GM19239 (cell line): ENCODE measurements at places on chromosomes 7 and 10.

DNA sequence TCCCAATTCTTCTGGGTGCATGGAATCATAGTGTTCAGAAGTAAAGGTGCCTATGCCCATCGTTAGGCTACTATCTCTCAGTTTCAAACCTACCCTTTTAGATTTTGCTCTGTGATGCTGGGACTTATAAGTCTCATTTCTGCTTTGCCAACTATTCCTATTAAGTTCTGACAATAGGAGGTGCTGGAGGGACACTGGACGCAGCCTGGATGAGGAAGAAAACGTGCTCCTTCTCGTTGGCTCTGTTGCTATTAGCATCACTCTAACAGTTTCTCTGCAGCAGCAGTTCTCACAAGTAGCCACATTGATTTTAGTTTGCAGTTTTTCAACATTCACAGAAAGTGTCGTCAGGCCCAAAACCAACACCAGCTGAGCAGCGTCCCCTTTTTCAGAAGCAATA, 72.4 kb downstream of the ABCC2 start:
- no peak for DNase-seq

GRCh38 chr10:120710076-120710475, 141.1 kb upstream of the WDR11 start:
- DNase-seq, result no peak

GRCh38 chr10:121956111-121957061, 18.6 kb downstream of the NSMCE4A start:
- DNase-seq, result no peak

DNA sequence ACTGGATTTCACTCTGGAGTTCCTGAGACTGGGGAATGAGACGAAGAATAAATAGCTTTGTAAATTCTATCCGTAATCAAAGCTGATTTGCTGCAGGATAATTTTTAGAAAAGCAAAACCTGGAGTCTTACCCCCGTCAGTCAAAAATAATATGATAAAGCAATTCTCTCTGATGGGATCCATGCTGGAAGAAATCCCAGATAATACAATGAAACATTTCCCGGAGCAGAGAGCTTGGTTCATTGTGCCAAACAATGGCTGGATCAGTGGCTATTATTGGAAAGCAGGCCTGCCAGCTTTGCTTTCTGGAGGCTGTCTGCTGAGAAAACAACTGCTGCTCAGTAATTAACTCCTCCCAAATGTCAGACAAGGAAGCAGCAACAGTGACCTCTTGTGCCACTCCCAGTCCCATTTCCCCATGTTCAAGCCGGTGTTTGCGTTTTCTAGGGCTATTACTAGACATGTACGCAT, 609.4 kb upstream of the PCDH15 start:
- no peak for DNase-seq

GRCh38 chr10:132799865-132800264, 13.9 kb upstream of the NKX6-2 start:
- no peak for DNase-seq

- DNase-seq, result no peak
Measured at GRCh38 chr7:30841025-30841735, 70.0 kb downstream of the MINDY4 start.

- no peak for DNase-seq
Measured at GRCh38 chr10:13091801-13092200, 8.2 kb upstream of the OPTN start.

DNA sequence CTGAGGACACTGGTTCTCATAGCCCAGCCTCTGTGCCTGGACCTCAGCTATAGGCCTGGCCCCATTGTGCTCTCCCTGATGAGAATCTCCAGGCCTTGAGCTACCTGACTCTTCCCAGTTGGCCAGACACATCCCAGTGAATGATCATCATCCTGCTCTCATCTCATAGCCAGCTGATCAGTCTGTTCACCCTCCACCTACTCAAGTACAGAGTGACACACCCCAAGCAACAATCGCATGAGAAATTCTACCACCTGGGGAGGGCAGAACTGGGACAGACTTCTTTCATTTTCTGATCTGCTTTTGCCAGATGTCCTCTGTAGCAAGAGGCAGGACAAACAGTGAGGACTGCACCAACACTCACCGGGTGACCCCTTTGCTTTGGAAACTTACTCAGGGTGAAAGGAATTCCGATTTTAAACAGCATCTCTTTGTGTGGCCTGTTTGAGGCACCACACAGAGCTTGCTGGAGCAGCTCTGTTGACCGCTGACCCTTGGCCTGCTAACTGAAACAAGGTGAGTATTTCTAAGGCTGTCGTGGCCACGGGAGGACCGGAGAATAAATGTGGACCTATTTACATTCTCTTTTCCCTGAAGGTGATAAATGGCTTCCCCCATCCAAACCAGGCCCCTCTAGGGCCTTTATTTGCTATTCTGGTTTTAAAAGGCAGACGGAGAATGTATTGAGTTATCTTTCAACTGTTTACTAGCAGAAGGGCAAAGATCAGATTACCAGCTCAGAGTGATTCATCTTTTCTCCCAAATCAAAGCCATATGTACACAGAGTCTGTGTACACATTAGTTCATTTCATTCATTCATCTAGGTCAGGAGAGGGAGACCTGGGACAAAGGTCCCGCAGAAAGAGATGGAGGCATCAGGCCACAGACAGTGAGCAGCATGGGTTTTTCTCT, 181.4 kb upstream of the TNS3 start:
- no peak for DNase-seq

DNA sequence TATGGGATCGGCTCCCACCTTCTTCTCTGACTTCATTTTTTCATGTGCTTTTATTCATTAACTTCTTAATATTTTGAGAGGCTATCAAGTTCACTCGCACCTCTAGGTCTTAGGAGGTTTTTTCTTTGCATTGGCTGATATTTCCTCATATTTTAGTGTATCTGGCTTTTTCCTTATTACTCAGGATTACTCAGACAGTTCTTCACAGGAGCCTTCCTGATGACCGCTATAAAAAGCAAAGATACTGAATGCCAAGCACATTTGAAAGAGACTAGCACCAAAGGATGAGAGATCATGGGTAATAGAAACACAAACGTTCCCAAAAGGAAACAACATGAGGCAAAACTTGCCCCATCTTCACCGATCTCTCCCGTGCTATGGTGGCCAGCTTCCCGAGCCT, 409.2 kb upstream of the KLF6 start:
- no peak for DNase-seq

DNA sequence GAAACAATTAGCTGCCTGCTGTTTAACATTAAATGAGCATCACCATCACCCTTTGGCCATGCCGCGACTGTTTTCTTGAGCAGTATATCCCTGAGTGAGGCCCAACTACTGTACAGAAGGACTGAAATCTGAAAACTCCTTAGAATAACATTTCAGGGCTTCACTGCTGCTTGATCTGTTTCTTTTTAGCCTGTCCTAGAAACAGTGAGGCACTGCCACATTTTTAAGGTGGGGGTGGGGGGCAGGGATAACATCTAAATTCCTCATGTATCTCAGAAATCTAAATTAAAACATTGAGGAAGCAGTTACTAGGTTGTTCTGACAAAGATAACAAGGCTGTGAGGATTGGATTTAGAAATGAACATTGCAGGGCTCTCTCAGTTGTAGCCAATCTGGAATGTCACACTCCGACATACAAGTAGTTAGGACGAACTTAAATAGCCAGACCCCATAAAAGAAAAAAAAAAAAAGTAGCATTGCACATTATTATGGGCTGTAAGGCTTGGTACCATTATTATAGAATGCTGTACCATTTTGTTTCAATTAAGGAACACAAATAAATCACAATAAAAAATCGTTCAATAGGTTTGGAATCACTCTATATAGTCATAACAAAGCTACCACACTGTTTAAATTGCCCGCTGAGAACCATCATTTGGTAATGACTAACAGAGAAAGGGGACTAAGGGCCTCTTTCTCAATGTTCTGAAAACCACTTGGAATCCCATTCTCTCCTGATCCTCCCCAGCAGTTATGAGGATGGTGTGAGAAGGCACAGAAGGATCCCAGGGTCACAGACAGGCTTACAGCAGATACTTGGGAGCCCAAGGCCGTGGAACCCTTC, 256.1 kb downstream of the INHBA start:
- no peak for DNase-seq

GRCh38 chr10:89373916-89374711, 3.7 kb upstream of the IFIT1B start:
- DNase-seq, result no peak

- no peak for DNase-seq
Measured at GRCh38 chr10:117936566-117936965, 110.2 kb downstream of the RAB11FIP2 start.

GRCh38 chr7:106294334-106294733, 9.6 kb upstream of the NAMPT start:
- DNase-seq, result no peak

DNA sequence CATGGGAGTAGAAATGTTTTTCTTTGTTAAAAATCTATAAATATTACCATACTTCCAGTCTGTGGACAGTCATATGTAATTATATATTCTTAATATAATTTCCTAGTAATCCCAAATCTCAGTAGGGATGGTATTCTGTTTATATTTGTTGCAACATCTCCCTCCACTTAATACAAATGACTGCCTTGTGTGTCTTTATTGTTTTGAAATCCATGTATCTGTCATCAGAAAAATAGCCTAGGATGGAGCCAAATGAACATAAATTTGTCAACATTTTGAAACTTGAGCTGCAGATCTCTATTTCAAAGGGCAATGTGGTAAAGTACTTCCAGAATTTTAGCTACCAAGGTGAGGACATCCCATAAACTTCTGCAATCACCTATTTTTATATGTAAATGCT, 290.7 kb downstream of the TSPAN12 start:
- DNase-seq, result no peak

GRCh38 chr10:31508882-31509281, 189.9 kb downstream of the ZEB1 start:
- no peak for DNase-seq

DNA sequence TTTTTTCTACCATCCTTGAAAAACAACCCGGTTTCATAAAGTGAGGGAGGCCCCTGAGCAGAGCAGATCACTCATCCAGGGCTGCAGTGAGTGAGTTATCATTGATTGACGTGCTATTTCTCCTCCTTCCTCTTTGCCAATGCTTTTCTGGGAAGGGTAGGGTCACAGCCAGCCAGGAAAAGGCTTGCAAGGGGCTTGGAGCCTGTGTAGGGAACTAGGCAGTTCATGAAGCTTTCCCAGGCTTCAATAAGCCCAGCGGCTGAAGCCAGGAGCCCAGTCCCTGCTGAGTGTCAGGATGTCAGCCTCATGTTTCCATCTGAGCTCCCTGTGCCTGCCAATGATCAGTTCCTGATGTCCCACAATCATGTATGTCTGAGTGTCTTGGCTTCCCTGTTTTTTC, 584.7 kb downstream of the GALNT17 start:
- DNase-seq, result no peak

DNA sequence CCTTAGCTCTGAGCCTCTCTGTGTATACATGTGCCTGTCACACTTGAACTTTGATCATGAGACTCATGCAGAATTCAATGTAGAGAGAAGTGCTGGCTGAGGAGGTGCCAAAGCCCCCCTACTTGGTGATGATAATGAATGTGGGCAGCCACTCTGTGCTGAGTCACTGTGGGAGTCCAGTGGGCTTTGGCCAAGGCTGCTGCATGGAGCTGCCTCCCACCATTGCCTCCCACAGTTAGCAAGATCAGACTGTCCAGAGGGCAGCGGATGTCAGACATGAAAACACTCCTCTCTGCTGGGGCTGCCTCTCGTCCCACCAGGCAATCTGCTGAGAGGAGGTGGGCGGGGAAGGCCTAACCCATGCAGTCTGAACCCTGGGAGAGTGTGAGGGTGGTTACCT, 180.3 kb downstream of the SH2D4B start:
- no peak for DNase-seq

DNA sequence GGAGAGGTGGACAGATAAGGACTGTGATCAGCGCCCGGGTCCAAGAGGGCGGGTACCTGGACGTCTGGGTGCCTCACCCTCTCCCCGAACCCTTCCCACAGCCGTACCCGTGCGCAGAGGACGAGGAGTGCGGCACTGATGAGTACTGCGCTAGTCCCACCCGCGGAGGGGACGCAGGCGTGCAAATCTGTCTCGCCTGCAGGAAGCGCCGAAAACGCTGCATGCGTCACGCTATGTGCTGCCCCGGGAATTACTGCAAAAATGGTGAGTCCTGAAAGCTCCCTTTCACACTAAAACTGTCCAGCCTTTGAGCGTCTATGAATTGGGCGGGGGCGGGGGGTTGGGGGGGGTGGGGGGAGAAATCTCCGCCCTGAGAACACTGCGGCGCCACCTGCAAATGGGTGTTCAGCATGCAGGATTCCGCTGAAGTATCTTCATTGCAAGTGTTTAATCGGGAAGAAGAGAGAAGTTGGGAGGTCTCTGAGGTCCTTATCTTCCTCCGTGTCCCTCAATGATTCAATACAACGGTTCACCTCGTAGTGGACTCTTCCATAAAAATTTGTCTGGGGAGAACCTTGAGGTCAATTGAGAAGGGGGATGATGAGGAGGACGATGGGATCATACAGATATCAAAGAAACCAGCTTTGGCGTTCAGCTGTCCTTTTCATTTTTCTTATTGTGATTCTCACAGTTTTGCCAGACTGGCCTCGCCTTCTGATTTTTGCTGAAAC, 906 bp downstream of the DKK1 start:
- no peak for DNase-seq

- no peak for DNase-seq
Measured at GRCh38 chr10:112502536-112502935, 55.5 kb downstream of the VTI1A start.

DNA sequence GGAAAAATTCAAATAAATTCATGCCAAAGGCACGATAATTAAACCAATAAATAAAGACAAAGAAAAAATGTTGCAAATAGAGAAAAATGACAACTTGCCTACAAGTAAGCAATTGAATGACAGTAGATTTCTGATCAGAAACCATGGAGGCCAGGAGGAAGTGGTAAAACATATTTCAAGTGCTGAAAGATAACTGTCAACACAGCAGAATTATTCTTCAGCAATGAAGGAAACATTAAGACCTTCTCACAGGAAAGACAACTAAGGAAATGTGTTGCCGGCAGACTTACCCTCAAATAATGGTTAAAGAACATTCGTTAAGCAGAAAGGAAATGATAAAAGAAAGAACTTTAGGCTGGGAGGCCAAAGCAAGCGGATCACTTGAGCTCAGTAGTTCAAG, 30.4 kb downstream of the RUNDC3B start:
- DNase-seq, result no peak

- DNase-seq, result no peak
Measured at GRCh38 chr7:22675421-22675820, 51.6 kb upstream of the IL6 start.

DNA sequence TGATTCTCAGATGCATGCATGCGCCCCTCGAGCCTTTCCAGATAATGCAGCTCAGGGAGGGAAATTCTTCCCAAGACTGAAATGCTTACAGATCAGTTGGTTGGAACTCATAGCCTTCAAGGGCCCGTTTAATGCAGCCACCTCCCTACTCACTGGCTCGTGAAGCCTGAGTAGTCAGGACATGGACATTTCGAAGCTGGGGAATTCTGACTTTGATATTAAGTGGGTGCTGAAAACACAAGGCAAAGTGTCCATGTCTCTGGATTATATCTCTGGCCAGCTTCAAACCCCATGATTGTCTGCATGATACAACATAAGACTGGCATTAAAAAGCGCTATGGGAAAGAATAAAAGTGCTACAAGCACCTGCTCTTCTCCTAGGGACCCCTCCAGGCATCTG, 207.5 kb downstream of the HERPUD2 start:
- no peak for DNase-seq
